C1 segment of cervical spinal cord (tissue), 14 donors: ENCODE measurements at places on chromosomes 5 and 9.

- DNase-seq = no peak
Observed at GRCh38 chr5:109682383-109682782, 7.3 kb upstream of the MAN2A1 start.

DNA sequence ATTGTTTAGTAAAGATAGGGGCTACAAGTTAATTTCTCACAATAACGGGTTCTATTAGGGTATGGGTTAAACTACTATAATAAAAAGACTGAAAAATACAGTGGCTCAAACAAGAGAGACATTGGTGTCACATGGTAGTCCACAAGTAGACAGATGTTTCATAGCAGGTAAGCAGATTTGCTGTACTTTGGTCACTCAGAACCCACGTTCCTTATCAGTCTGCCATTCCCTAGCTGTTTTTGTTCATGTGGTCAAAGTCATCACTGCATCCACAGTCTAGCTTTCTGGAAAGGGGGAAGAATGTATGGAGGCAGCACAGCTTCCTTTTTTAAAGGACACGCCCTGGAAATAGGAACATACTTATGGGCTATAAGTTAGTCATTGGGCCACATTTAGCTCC lies 73.0 kb downstream of the SLC12A2 start:
- DNase-seq = no peak

- no peak for DNase-seq
Observed at GRCh38 chr5:137741-138140, 45.8 kb downstream of the PLEKHG4B start.

GRCh38 chr9:31325778-31326177 lies 1058.7 kb upstream of the ACO1 start:
- no peak for DNase-seq
